ENCODE measurements at places on chromosomes 2 and 18.

GRCh38 chr18:73118121-73118816, 250.5 kb upstream of the NETO1 start:
- no peak for DNase-seq

DNA sequence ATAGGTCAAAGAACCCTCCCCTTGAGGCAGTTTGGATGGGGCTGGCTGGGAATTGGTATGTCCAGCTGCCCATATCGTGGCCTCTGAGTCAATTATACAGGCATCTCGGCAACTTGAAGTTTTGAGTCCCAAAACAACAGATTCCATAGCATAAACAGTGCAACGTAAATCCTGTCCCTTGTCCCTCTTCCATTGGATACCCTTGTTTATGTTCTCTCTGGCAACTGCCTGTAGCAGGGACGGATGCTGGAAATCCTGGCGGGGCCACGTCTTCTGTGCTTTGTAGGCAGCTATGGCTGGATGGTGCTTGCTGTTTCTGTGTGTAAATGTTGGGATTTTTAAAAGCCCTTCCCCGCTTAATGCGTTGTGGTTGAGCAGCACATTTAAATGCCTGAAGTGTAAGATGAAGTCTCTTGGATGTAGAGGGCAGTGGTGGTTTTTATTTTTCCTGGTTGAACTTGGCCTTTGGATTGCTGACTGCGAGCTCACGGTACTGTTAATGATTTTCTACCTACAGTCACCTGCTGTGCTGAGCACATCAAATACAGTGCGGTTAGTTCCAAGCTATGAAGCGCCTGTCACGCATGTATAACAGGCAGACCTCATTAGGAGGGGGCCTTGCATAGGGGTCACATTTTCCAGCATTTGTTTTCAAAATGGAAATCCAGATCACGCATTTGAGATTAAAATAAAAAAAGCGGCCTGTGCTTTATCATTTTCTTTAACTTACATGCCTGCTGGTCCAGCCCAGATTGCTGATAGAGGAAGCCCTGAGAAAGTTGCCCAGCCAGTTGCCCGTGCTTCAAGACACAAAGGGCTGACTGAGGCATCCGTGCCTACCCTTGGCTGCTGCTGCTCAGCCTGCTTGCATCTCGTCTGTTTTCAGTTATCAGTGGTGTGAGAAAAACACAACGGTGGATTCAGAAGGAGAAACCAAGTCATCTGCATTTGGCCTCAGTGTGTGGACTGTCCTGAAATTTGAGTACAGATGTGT, 84.7 kb downstream of the NEDD4L start:
- no peak for DNase-seq

DNA sequence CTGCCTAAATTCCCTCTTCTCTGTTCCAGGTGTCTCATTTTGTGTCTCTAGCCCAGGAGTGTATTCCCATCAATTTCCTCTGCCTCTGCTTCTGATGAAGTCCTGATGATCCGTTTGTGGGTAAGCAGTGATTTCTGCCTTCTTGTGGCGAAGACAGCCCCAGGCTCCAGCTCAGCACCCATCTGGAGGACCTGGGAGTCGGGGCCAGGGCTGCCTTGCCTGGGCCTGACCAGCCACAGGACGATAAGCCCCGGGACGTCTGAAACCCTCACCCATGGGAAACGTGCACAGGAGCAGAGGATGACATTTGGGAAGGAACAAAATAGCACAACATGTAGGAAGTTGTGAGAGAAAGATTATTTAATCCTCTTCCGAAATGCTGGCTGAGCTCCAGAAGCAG, 206.9 kb downstream of the FBXO15 start:
- no peak for DNase-seq

DNA sequence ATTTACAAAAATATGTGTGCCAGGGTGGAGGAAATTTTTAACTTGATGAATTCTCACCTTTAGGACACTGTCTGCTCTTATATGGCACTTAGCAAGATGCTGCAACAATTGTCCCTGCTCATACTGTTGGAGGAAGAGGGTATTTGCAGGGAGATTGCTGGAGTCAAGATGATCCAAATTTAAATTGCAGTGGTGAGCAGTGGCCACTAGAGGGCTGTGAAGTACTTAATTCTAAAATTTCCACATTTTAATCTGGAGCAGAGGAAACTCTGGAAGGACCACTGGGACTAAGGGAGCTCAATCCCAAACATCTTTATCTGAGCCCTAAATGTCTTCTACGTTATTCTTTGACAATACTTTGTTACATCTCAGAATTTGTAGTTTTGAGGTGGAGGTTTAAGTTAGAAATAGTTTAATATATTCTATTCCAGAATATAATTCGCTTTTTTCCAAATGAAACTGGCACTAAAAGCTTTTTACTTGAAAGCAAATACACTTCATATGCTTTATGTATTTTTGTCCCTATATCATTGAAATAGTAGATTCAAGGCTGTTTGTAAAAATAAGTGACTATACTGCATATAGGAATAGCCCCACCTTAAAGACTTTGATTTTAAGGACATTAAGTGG, 33.0 kb upstream of the PTH2R start:
- DNase-seq = no peak

- no peak for DNase-seq
Observed at GRCh38 chr2:186467421-186467820, 18.6 kb upstream of the ZC3H15 start.

DNA sequence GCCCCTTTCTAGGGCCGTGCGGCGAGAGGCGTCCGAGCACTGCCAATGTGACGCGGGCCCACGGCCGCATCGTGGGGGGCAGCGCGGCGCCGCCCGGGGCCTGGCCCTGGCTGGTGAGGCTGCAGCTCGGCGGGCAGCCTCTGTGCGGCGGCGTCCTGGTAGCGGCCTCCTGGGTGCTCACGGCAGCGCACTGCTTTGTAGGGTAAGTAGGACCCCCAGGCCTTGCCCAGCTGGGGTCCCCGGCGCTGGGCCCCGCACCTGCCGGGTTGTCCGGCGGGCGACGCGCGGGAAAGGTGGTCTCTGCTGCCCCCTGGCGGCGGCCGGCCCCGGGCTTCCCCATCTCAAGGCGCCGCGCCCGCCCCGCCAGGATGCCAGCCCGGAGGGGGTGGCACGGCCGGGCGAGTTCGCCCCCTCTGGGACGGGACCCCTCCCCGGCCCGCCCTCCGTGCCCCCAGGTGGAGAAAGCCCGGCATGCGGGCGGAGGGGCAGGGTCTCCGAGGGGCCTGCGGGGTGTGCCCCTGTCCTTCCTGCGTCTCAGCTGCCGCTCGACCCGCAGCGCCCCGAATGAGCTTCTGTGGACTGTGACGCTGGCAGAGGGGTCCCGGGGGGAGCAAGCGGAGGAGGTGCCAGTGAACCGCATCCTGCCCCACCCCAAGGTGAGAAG, 1.9 kb downstream of the PRSS56 start:
- peak; percentile 28 for DNase-seq

- no peak for DNase-seq
Observed at GRCh38 chr2:157471078-157471477, 27.2 kb upstream of the CYTIP start.

- DNase-seq = no peak
Observed at GRCh38 chr2:134934150-134934549, 15.5 kb downstream of the CCNT2 start.

DNA sequence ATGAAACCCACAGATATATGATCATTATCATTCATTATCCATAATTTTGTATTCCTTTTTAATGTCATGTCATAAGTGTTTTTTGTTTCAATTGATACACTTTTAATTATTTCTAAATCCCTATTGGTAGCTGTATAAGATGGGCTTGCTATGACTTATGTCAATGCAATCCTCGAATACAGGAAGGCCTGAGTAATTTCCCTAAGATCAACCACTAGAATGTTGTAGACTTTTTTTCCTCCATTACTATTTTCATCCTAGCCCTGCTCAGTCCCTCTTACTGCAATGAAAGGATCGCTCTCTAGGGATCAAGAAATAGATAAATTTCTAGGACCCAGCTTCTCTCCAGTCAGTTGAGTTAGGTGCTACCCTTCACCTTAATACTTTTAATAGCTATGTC, 186.3 kb downstream of the KCNE4 start:
- no peak for DNase-seq

DNA sequence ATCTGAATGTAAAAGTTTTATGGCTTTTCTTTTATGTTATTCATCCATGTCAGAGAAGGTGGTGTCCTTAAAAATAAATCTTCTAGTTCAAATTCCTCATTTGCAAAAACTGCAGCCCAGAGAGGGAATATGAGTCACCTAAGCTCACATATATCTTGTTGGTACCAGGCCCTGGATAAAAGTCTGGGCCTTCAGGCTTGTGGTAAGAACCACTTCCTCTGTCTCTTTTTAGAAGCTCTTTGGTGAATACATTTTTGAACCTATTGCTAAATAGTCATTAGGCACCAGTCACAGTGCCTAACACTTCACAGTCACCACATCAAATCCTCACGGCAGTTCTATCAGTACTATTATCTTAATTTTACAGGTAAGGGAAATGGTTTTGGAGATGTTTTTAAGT, 199.2 kb downstream of the KCNS3 start:
- no peak for DNase-seq

DNA sequence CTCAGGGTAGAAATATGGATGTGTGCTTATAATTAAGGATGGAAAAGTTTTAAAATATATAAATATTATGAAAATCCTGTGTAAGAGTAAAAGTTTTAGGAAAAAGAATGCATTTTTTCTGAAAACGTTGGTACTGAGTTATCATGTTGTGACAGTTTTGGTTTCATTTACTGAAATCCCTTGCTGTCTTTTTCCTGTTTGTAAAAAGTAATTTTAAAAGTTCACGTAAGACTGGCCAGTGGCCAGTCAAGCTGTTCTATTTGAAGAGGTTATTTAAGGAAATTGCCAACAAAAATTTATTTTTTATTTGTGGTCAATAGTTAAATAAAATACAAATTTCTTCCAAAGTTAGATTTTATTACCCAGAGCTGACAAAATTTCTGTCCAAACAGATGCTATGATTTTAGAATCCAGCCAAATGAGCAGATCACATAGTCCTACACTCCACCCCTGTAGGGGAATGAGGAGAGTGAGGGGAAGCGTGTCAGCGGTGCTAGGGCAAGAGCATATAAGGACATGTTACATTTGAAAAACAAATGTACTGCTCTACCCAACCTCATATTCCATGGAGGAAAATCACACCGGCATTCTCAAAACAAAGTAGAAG, 297.8 kb upstream of the TFPI start:
- no peak for DNase-seq

GRCh38 chr2:169031202-169031601, at the start of gene ABCB11:
ABCB11 (minus strand) TSS chr2:169031324; CDS start chr2:169018125, 13,199 bp downstream.
- DNase-seq = no peak

DNA sequence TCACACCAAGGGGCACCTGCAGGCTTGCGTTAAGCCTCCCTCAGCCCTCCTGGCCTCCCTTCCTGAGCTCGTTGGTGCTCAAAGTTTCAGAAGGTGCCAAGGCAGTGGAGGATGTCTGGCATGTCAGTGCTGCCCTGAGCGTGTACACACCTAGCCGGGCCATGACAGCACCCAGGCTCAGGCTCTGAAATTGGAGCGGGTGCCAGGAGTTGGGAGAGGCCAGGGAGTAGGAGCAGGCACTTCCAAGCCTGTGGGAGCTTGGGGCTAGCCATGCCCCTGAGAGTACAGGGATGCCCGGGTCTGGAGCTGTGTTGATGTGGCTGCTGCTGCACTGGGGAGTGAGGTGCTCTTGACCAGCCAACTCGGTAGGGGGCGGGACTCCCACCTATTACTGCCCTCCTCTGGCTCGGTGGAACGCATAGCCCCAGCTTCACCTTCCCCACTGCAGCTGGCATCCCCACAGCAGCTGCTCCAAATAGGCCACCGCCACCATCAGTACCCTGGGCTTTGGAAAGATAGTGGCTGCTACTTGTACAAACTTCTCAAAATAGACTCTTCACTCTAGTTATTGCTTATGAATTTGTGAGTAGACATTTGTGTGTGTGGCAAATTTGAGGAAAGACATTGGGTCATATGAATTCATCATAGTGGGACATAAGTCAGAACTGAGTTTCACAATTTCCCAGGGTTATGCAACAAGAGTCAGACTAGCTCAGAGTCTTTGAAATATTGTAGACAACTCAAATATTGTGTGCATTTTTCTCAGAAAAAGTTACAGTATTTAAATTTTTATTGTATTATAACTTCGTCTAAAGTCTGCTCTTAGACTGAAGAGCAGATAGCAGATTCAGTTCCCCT, 6.8 kb upstream of the PCARE start:
- DNase-seq = no peak

DNA sequence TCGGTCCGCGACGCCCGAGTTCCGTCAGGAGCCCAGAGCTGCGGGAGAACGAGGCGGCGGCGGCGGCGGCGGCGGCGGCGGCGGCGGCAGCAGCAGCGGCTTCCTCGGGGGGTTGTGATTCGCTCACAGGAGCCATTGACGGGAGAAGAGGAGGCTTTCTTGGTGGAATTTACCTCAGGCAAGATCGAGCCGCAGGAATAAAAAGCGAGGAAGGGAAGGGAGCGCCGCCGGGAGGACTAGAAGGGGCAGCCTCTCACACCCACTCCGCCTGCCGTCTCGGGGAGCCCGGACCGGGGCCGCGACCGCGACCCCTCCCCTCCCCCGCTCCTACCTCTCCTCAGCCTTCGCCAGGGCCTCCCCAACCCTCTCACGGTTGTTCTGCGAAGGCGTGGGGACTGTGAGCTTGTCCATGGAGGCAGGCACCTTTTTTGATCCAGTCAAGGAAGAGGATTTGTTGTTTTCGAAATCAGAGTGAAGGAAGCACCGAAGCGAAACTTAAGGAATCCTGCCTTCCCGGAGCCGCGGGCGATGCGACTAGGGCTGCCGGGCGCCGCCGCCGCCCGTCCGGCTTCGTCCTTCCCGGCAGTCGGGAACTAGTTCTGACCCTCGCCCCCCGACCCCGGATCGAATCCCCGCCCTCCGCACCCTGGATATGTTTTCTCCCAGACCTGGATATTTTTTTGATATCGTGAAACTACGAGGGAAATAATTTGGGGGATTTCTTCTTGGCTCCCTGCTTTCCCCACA, 506 bp downstream of the BMPR2 start:
- DNase-seq = no peak

DNA sequence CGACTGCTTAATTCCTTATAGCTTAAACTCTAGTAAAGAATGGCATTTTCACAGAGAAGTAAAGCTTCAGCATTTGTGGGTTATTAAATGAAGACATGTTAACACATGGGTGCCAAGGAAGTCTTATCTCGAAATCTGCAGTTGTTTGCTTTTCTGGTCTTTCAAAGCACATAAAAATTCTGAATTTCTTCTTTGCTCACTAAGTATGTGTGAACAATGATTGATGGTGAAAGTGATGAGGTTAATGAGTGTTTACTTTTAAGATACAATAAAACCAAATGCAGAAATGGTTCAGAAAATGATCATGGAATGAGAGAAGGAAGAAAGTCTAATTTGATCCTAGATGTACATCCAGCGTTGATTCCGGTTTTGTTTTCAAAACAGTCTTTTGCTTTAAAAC, 234.6 kb upstream of the RAB12 start:
- DNase-seq = no peak

DNA sequence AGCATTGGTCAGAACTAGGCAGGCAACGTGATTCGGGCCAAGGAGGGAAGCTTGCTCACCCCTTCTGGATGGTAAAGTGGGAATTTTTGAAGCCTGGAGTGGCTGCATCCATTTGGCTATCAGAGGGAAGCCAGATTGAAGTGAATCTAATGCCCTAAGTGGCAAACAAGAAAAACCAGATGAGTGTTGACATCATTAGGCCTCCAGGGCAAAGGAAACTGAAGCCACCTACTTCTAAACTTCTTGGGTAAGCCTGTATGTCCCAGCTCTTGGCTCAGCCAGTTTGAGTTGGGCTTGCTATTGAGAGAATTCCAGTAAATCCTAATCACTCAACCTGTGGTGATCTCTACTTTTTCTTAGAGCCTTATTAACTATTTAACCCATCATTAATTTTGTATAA, 20.9 kb downstream of the SOX11 start:
- no peak for DNase-seq

GRCh38 chr2:156320486-156321098, 11.9 kb downstream of the NR4A2 start:
- no peak for DNase-seq

GRCh38 chr2:9473985-9474360, 378 bp upstream of the IAH1 start:
- DNase-seq = peak; percentile 48
